CMK (cell line): ENCODE measurements at places on chromosomes 2 and 18.

- no peak for DNase-seq
Measured at GRCh38 chr2:65326276-65326675, 98.6 kb downstream of the ACTR2 start.

DNA sequence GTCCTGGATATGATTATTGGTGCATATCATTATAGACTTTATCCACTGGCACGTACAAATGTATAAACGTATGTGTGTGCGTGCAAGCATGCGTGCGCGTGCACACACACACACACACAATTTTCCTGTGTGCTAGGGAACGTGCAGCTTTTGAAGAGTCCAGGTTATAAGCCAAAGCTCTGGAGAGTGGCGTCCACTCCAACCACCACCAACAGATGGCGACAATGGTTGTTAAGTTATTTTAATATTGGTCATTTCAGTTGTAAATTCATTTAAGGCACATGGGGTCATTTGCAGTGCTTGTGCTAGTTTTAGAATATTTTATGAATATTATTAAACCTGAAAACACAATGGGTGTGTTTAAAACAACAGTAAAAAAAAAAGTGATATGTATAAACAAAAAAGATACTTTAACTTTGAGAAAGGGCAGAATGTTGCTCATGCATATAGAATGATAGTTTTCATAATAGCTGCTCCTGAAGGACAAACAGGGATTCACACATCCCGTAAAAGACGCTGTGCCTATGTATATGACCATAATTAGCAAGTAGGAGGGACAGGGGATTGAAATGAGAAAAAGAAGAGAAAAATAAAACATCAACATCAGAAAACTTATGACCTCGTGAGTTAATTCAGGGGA, 124.2 kb upstream of the ITGB6 start:
- DNase-seq = no peak

DNA sequence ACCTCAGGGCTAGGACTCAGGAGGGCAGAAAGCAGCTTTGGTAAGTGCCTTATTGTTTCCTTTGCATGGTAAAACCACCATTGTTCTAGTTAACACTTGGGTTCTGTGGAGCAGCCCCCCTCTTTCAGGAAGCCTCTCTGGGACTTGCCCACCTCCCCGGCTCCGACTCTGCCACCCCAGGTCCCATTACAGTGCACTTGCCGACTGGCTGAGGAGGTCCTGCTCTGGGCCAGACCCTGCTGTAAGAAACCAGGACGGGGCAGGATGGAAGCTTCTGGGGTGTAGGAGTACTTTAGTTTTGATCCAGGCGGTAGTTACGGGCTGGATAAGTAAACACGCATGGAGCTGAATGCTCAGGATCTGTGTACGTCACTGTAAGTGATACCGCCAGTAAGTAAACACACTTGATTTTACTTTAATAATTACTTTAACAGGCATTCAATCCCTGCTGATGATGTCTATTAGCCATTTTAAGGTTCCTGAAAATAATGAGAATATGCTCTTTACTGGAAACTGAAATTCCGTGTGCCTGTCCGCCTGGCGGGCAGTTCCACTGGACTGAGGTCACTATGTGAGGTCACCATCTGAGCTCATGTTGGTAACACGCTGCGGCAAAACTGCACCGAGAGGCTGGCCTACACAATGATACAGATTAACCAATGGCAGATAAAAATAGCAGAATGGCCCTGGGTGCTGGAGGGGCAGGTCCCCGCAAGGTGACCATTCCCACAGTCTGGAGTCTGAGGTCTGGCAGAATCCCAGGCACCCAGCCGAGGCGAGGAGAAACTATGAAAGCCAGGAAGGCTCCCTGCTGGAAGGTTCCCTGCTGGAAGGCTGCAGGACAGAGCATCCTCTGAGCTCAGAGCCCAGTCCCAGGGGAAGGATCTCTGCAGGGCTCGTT, 25.2 kb downstream of the HS1BP3 start:
- DNase-seq = no peak

DNA sequence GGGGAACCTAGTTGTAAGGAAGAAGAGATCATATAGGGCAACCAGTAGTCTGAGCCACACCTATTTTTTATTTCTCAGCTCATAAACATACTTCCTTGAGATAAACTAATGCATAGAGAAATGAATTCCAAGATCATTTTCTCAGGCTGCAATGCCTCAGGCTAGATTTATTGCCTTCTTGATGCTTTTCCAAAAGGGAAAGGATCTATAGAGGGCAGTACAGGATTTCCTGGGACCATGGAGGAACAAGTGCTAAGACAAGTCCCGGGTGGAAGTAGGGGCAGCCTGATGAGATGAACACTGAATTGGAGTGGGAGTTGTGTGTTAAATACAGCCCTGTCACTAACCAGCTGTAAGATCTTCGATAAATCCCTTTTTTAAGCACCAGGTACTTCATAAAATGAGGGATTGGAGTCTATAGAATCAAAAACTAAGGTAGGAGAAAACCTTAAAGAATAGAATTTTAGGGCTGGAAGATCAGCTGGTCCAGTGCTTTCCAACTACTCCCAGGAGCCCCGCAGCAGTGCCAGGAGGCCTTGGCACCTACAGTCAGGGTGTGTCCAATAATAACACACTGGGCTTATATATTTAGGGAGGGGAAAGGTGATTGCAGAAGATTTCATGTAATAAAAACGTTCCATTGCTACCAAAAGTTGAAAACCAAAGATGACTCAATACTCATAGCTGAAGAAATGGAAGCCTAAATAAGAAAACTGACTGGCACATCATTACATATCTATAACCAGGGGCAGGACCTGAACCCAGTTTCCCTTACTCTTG, 58.1 kb downstream of the SERTAD2 start:
- DNase-seq = no peak

DNA sequence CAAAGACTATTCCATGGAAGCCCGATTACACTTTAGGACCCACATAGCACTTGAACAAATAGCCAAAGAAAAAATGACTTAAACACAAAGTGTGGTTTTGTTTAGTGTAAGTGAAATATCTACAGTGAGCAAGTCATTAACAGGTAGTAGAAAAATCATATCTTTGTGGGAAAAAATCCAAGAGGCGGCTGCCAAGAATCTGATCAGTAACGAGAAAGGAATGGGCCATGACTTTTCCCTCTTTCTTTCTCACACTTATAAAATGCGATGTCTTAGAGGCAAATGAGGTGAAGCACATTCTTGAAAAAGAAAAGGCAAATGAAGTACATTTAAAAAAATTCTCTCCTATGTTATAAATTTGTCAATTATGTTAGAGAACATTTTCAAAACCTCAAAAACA, 12.9 kb upstream of the GEMIN6 start:
- no peak for DNase-seq

GRCh38 chr2:135056790-135057189, 4.7 kb downstream of the RAB3GAP1 start:
- no peak for DNase-seq

- DNase-seq = no peak
Measured at GRCh38 chr18:63146828-63147409, 172.7 kb downstream of the BCL2 start.
